ENCODE measurements at places on chromosomes 16 and 17. TPM values are rescaled to one million over a fixed set of nuclear protein-coding genes. Genes with fewer than 3 reads are reported as not detected.
A peak's percentile ranks its signal among the peaks of the same experiment; 100 is the strongest.

- DNase-seq: no peak
Measured at GRCh38 chr17:8696906-8697305, 47.7 kb downstream of the CCDC42 start.

DNA sequence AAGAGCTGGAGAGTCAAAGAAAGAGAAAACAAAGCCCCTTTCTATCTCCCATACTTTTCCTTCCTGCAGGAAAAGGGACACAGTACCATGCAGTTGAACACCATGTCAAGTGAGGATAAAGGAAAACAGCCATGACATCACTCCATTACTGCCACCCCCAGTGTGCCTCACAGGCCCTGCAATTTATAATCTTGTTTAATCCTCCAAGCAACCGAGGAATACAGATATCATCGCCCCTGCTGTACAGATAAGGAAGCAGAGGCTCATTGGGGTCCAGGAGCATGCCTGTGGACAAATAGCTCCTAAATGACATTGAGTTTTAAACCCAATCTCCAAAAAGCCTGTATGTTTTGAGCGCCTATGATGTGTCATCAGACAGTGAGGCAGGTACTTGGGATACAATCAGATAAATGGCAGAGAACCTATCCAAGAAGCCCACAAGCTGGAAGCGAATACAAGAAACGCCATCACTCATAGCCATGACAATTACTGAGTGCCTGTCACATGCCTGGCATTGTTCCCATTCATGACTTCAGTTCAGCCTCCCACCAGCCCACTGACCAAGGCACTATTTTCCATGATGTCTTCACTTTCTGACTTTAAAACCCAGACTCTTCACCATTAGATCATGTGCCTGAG, 45.5 kb downstream of the CPPED1 start:
- no peak for DNase-seq

DNA sequence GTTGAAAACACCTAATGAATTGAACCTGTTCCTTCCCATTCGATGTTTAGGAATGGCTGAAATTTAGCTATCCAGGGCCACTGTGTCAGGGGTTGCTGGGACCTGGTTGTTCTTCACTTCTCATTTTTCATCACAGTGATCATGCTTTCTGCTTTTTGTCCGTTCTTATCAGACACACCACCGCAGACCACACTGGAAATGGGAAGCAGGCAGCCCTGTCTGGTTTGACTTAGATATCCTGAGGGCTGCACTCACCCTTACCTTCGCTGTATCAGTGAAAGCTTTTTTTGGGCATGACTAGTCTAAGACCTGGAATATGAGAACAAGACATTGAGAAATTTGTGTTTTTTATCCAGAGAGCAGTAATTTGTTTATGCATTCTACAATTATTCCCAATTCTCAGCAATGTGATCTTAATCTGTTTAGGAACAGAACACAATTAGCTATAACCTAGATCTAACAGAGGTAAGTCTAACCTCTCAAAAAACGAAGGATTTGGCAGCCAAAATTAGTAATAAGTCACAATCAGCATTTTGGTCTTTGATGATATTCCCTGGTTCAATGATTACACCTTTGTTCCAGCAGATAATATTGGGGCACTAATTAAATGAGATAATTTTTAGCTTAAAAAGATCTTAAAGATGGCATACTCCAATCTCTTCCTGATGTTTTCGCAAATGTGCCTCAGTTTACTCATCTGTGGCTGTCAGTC, 126.0 kb upstream of the GOT2 start:
- DNase-seq: no peak

RAD51C gene
- 14.2 TPM for polyA plus RNA-seq

GRCh38 chr16:2983706-2984136, 3.5 kb upstream of the PKMYT1 start:
- peak; percentile 79 for DNase-seq

DNA sequence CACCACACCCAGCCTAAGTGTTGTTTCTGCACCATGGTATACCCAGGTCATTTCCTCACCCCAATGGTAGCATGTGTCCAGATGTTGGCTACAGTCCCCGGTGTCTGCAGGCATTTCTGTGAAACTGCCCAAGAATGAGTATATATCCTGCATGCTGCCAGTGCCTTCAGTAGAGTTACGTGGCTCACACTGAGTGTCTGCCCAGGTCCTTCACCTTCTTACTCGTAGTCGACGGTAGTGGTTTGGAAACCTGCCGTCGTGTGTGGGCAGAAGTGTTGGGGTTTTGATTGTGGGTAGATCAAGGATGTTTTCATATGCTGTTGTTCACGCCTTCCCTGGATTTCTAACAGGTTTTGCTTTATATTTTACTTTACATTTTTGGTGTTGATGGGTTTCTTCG, 16.8 kb downstream of the TCF25 start:
- no peak for DNase-seq

CASKIN1 gene
- not detected for polyA plus RNA-seq

TBC1D28 gene
- polyA plus RNA-seq: not detected

DNA sequence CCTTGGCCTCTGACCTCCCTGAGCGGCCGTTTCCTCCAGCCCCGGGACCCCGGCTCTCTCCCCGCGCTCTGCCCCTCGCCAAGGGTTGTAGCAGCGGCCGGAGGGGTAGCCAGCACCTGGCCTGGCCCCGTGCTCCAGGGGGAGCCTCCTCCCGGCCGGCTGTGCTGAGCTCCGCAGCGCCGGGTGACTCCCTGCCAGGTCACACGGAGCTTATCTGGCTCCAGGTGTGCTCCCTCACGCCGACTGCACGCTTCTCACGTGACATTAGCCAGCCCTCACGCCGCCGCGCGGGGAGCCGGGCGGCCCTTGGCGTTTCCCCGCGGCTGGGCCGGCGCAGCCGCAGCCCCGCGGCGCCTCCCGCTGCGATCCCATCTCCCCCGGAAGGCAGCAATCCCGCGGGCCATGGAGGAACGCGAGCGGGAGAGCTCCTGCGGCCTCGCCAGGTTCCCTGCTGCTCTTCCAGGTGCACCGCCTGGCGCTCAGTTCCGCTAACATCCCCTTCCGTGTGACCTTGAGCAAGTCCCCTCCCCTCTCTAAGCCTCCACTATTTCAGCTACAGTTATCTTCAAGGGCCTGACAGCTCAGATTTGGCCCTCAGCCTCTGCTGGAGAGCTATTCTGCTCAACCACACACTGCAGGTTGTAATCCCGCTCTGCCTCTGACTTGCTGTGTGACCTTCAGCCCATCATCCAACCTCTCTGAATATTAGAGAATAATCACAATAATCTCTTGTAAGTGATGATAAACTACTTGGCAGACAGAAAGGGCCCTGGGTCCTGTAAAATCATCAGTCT, 3.4 kb downstream of the MYO18A start:
- peak; percentile 77 for DNase-seq

GRCh38 chr16:47467501-47467900, 6.4 kb downstream of the PHKB start:
- DNase-seq: no peak

DNA sequence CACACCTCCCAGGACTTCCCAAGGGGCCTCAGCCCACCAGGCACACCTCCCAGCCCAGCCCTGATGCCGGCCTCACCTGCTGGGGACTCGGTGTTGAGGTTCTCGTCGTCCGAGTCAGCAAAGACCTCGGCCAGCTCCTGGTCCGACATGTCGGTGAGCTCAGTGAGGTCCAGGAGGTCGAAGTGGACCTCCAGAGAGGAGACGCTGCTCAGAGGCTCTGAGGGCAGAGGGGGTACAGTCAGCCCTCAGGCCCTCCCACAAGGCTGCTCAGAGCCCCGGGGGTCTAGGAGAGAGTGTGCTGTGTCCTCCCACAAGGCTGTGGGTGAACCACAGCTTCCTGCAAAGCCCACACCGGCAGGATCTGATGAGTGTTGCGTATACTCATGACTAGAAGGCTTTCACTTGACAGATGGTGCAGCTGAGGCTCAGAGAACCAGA, 10.5 kb downstream of the DBNDD1 start:
- DNase-seq: peak; percentile 90

- no peak for DNase-seq
Measured at GRCh38 chr16:16937576-16937975, 533.2 kb downstream of the XYLT1 start.

GRCh38 chr17:62818526-62818925, 10.4 kb upstream of the MARCHF10 start:
- DNase-seq: no peak
